ENCODE measurements at places on chromosomes 6 and 20. TPM values are rescaled to one million over a fixed set of nuclear protein-coding genes. Genes with fewer than 3 reads are reported as not detected.

Gene POU3F2
- polyA plus RNA-seq, result not detected

GRCh38 chr6:142185641-142186040 is 38.6 kb downstream of the VTA1 start:
- no peak for DNase-seq

DNA sequence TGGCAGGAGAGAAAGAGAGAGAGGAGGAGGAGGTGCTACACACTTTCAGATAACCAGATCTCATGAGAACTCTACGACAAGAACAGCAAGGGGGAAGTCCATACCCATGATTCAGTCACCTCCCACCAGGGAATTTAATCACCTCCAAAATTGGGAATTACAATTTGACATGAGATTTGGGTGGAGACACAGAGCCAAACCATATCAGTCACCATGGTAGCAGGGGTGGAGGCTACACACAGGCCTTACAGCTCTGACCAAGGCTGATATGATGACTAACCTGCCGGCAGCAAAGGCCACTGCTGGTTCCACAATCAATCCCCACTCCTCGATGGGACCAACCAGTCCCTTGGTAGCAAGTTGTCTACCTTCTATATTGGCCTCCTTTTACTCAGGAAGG is 13.6 kb upstream of the RBM24 start:
- no peak for DNase-seq

DNA sequence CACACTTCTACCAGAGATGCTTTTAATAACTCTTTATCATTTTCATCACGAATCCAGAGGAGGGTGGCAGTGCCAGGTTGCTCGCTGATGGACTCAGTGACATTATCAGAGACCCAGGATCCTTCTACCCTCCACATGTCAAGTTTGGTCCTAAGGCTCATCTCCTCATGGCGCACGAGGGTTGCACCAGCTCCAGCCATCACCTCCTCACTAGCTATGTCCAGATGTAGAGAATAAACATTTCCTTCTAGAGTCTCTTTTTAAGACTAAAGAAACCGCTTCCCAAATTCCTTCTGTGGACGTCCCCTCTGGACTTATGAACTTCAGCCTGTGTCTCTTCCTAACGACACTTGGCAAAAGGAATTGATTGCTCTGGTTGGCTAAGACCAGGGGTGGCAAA is 178.7 kb downstream of the BMP7 start:
- no peak for DNase-seq
